Stimulated activated CD8-positive, alpha-beta memory T cell treated with anti-CD3 and anti-CD28 coated beads, Interleukin-12 subunit alpha, Interleukin-12 subunit beta, amount 100 ng/mL, for 4 hours (primary cell): ENCODE measurements at places on chromosomes 3 and 15.
A peak's percentile ranks its signal among the peaks of the same experiment; 100 is the strongest.

GRCh38 chr3:4466741-4467521 lies at the start of gene SUMF1:
Gene SUMF1 (minus strand): TSS chr3:4467269. CDS start chr3:4467245, 24 bp downstream.
- peak; percentile 61 for DNase-seq

GRCh38 chr15:88395872-88396781 lies 71.1 kb downstream of the MRPL46 start:
- DNase-seq, result no peak

DNA sequence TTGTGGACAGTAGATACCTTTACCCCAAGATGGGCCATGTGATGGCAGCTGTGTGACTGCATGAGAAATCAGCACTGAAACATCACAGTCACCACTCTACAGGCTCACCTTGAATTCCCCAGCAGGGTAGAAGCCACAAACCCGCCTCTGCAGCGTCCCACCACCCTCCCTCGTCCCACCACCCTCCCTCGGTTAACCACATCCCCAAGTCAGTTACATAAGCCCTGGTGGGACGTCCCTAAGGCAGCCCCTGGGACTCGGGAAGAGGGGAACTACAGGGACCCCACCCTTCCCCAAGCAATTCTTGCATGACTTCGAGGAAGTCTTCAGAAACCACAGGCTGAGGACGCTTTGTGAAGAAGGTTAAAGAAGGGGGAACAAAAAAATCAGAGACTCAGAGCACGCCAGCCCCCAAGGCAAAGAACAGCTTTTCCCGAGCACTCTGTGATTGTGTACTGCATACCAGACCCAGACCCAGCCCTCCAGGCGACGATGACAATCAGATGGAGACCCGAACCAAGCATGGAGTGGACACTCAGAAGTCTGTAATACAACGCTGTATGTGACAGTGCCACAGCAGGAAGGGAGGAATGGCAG lies 60.5 kb downstream of the SH3BP5 start:
- peak; percentile 75 for DNase-seq

DNA sequence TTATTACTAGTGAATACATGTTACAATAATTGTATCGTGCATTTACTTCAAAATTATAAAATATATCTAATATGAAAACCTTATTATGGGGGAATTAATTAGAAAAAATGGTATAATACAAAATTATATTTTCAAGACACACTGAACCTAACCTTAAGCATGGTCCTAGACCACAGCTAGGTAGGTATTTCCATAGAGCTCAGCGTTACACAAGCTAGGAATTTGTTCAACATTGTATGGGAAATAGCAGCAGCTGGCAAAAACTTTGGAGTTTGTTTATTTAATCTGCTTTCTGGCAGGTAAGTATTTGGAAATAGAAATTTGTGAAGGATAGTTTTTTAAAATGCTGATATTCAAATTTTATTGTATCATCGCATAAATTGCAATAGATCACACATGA lies 52.9 kb downstream of the BCHE start:
- DNase-seq, result no peak

DNA sequence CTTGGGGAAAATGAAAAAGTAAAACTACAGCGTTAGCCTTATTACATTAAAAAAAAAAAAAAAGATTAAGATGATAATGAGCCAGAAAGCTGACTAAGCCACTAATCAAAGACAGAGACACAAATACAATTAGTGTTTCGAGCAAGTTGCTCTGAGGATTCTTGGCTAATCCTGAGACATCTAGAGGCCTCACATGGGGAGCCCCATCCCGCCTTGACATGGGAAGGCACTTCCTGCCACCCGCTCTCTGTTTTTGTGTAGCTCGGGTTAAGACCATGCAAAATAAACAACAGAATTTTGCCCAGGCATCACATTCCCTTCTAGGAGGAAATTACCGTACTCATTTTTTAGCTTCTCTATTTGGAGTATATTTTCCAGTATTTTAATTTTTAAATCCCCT lies 15.3 kb downstream of the HESX1 start:
- DNase-seq, result no peak

DNA sequence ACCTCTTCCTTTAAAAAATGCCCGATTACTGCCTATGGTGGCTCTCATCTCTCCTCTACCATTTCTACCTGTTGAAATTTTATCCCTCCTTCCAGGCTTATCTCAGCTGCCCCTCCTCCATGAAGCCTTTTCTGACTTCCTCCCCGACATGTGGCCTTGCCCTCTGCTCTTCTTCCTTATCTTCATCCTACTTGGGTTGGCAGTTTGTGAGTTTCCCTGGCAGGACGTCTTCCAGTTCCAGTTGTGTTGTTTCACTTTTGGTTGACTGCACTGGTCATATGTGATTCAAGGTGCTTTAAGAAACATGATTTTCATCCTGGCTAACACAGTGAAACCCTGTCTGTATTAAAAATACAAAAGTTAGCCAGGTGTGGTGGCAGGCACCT lies 4.4 kb downstream of the DLL4 start:
- no peak for DNase-seq

DNA sequence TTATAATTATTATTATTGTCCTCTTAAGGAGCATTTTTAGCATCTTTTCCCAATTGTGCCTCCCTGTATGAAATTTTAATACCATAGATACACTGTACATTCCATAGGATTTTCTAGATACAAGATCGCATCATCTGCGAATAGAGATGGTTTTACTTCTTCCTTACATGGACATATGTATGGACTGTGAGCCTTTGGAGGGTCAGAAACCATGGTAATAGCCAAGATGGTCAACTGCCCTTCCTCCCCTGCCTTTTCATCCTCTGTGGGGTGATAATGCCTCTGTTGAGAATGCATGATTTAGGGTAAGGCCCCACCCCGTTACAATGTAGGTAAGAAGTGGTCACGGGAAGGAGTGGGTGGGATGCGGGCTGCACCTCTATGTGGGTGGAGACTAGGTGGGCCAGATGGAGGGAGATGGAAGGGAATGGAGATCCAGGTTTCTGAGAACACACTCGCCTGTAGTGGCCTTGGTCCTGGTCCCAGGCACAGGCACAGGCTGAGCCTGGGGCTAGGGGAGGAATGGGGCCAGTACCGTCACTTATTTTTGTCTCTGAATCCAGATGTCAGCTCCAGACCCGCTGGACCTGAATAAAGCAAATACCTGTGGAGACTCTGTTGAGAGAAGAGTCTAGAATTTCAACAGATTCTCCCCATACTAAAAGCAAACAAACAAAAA lies 31.7 kb downstream of the GOLGA6A start:
- no peak for DNase-seq

- DNase-seq, result no peak
Observed at GRCh38 chr15:57213862-57214261, 162.4 kb upstream of the CGNL1 start.
